HepG2 (cell line): ENCODE measurements at places on chromosomes 13 and 19. TPM values are rescaled to one million over a fixed set of nuclear protein-coding genes. Genes with fewer than 3 reads are reported as not detected.

DNA sequence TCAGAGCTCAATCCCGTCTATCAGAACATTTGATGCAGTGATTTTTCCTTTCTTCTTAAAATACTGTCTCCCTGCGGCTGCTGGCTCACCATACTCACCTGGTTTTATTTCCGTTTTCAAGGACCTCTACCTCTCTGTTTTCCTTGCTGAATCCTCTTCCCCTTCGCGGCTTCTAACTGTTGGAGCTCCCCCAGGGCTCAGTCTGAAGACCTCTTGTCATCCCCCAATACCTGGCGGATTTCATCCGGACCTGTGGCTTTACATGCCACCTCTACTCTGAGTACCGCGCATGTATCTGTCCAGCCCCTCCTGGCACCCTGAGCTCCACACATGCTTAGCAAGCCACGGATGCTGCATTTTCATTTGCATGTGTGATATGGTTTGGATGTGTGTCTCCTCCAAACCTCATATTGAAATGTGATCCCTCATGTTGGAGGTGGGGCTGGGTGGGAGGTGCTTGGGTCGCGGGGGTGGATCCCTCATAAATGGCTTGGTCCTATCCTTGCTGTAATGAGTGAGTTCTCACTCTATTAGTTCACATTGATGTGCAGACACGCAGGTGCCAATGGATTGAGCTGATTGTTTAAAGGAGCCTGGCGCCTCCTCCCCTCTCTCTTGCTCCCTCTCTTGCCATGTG, 106.2 kb upstream of the LSM14A start:
- H3K27me3 ChIP-seq: no peaks in the 10 kb centered on the region; the same call in 1 of the 2 replicates
- H3K36me3 ChIP-seq: no peaks in the 10 kb centered on the region
- H3K4me1 ChIP-seq: no peaks in the 10 kb centered on the region
- DNase-seq: no peak
- H3K4me3 ChIP-seq: no peak overlapping the region

DNA sequence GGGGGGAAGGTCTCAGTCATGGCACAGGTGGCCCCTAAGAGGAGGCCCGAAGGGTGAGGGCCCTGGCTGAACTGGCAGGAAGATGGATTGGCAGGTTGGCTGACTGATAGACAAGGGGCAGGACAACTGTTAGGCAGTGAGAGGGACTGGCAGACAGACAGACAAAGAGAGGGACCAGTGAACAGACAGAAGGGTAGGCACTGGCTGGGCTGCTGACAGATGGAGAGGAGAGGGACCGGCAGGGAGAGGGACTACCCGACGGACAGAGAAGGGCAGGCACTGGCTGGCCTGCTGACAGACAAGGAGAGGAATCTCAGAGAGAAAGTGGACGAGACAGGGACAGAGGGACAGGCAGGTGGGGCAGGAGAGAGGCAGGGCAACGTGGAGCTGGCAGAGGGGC, 31.8 kb upstream of the EHD2 start:
- no peaks in the 10 kb centered on the region for H3K27me3 ChIP-seq
- no peaks in the 10 kb centered on the region for H3K36me3 ChIP-seq
- no peak for DNase-seq
- H3K27ac ChIP-seq: no peak overlapping the region
- no peak overlapping the region for H3K4me3 ChIP-seq

GRCh38 chr13:26424181-26424580, 133.3 kb upstream of the WASF3 start:
- DNase-seq: no peak
- H3K27me3 ChIP-seq: no peaks in the 10 kb centered on the region
- no peaks in the 10 kb centered on the region for H3K36me3 ChIP-seq
- H3K4me3 ChIP-seq: no peak overlapping the region

GRCh38 chr13:88704600-88705275, 1033.6 kb downstream of the SLITRK5 start:
- no peaks in the 10 kb centered on the region for H3K27me3 ChIP-seq
- no peak for DNase-seq
- no peaks in the 10 kb centered on the region for H3K4me1 ChIP-seq

GRCh38 chr19:35123573-35123972, 8.0 kb downstream of the FXYD3 start:
- no peaks in the 10 kb centered on the region for H3K27me3 ChIP-seq
- H3K4me1 ChIP-seq: peaks cover 88% of the 10 kb centered on the region
- no peak overlapping the region for H3K4me3 ChIP-seq
- DNase-seq: no peak
- no peak overlapping the region for H3K27ac ChIP-seq

GRCh38 chr13:95524264-95524901, 28.1 kb upstream of the CLDN10 start:
- H3K36me3 ChIP-seq: no peaks in the 10 kb centered on the region
- DNase-seq: no peak
- no peaks in the 10 kb centered on the region for H3K4me1 ChIP-seq
- H3K27me3 ChIP-seq: no peaks in the 10 kb centered on the region

GRCh38 chr19:35872180-35872579, 3.8 kb downstream of the APLP1 start:
- DNase-seq: no peak
- no peak overlapping the region for H3K27ac ChIP-seq
- peaks cover 16% of the 10 kb centered on the region for H3K4me1 ChIP-seq
- H3K36me3 ChIP-seq: no peaks in the 10 kb centered on the region

DNA sequence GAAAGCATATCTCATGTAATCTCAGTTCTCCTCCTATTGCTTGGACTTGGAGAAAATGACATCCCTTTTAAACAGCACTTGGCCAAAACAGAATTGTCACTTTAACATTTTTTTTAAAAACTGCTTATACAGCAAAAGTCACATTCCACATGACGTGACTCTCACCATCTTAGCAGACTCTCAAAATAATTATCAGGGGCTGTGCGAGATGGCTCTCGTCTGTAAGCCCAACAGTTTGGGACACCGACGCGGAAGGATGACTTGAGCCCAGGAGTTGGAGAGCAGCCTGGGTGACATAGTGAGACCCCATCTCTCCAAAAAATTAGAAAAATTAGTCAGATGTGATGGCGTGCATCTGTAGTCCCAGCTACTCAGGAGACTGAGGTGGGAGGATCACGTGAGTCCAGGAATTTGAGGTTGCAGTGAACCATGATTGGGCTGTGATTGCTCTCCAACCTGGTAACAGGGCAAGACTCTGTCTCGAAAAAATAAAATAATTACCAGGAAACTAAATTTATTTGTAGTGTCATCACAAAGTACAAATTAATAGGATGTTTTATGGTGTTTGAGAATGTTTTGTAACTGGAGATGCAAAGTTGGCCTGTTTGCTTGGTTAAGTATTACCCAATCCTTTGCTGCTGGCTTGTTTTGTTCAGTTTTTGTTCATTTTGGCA, 8.8 kb downstream of the SAFB start:
- no peaks in the 10 kb centered on the region for H3K27me3 ChIP-seq
- no peak overlapping the region for H3K4me3 ChIP-seq
- H3K36me3 ChIP-seq: peaks cover 74% of the 10 kb centered on the region

GRCh38 chr13:77055158-77055557, 28.2 kb upstream of the FBXL3 start:
- peaks cover 12% of the 10 kb centered on the region; the same call in 1 of the 2 replicates for H3K4me1 ChIP-seq
- H3K27ac ChIP-seq: no peak overlapping the region
- no peak overlapping the region for H3K4me3 ChIP-seq
- H3K27me3 ChIP-seq: no peaks in the 10 kb centered on the region
- no peak for DNase-seq

The MYO16 gene
- total RNA-seq: not detected in 2 replicates

The RFPL4A gene
- not detected in 2 replicates for total RNA-seq

The SOHLH2 gene
- not detected in 2 replicates for total RNA-seq
